Common myeloid progenitor, CD34-positive (primary cell): ENCODE measurements at places on chromosomes 12 and 14.

GRCh38 chr14:102931580-102932285, 9.3 kb downstream of the AMN start:
- DNase-seq: no peak

GRCh38 chr14:80054020-80054419, 157.3 kb downstream of the DIO2 start:
- DNase-seq: no peak

- no peak for DNase-seq
Measured at GRCh38 chr14:74756326-74756725, 6.8 kb upstream of the YLPM1 start.

- no peak for DNase-seq
Measured at GRCh38 chr12:107118624-107119023, 25.3 kb upstream of the CRY1 start.

DNA sequence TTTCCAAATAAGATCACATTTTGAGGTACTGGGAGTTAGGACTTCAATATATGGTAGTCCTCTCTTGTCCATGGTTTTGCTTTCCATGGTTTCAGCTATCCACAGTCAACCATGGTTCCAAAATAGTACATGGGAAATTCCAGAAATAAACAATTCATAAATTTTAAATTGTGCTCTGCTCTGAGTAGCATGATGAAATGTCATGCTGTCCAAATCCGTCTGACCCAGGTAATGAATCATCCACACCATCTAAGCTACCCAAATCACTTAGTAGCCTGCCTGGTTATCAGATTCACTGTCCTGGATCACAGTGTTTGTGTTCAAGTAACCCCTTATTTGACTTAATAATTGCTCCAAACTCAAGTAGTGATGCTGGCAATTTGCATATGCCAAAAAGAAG, 197.9 kb downstream of the TMTC3 start:
- DNase-seq: no peak

DNA sequence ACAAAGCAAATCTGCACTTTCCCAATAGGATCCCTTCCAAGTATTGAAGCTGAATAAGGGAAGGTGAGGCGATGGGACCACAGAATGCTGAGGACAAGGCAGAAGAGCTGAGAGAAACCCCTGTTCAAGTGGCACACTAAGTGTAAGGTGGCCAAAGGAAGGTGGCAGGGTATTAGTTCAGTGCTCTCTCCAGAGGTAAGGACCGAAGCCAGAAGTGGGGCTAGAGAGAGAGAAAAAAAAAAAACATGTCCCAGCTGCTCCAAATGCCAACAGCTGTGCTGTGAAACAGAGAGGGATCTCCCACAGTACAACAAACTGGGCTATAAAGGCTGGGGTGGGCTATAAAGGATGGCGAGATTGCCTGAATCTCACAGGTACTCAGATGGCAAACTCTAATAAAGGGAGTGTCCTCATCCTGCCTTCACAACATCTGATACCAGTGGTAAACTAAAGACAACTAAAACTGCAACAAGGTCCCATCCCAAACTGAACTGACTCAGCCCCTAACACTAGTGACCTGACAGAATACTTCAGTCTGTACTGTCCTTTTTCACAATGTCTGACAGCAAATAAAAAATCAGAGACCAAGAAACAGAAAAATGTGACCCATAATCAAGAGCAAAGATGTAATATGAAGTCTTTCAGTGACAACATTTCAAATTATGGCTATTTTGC, 47.9 kb downstream of the CDK17 start:
- DNase-seq: no peak

- DNase-seq: peak; percentile 82
Measured at GRCh38 chr14:81402123-81402495, 2.0 kb upstream of the STON2 start.

DNA sequence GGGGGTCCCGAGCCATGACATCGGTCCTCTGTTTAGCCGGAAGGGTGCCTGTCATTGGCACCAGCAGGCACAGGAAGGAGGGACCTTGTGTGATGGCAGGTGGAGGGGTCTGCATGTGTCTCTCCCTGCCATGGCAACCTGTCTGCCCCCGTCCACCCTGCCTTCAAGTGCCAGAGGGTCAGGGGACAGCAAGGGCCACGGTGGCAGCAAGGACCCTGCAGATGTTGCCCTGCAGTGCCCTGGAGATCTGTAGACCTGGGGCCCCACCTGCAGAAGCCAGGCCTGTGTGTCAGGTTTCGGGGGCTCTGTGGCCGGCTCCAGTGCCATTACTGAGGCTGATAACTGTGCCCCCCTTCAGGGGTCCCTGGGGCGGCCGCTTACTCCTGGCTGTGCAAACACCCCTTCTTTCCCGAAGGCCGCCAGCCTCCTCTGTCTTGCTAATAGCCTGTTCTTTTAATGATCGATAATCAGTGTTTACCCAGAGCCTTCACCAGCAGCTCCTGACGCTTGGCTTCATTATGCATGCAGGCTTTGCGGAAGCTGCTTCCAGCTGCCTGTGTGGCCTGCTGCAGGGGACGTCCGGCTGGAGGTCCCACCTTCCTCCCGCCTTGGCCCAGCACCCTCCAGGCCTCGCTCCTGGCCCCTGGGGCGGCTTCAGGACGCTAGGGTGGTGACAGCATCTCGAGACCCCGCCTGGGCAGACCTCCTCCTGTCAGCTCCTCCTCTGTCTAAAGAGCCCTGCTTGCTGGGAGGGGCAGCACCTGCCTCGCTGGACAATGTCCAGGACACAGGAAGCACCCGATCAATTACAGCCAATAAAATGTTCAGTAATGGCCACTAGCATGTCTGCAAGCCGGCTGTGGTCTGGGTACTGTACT, 153.0 kb downstream of the KIF26A start:
- no peak for DNase-seq

GRCh38 chr14:38185671-38186070, 22.0 kb upstream of the SSTR1 start:
- DNase-seq: no peak

DNA sequence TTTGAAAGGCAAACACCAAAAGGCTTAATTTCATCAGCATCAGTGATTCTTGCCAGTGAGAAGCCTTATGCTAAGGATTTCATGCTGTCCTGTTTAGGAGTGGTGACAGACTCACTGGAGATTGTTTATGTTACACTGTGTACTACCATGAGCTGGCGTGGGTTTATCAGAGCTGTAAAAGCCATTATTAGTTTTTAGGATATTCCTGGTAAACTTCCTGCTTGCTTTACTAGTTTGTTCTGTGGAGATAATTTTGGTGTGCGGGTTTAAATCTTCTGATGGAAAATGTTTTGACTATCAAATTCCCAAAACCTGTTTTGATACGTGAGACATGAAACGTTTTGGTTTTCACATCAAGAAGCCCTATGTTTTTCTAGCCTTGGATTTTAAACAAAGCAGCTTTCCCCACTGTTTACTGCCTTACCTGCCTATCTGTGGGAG, 15.2 kb downstream of the PPFIBP1 start:
- DNase-seq: no peak

DNA sequence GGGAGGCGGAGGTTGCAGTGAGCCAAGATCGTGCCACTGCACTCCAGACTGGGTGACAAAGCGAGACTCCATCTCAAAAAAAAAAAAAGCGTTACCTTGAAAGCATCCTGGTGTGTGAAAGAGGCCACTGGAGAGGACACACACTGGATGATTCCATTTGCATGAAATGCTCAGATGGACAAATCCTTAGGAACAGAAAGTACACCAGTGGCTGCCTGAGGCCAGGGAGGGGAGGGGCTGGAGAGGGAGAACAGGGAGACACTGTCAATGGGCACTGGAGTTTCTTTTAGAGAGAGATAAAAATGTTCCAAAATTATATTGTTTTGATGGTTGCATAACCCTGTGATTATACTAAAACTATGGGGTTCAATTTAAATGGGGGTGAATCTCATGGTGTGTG, 19.7 kb downstream of the TESC start:
- no peak for DNase-seq

DNA sequence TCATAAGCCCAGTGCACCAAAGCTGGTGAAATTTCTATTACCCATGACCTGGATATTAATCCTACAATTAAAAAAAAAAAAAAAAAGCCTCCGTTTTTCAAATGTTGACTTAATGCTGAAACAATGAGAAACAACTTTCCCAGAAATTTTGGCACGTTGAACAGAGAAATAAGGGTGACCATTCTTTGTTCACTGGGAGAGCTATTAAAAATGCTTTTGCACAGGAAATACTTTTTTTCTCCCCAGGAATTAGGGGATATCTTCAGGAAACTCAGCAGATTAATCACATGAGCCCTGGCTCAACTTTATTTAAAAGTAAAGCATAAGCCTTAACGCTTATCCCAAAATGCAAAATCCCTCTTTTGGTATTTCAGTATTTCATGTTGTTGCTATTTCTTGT, 54.8 kb upstream of the FLRT2 start:
- DNase-seq: no peak

DNA sequence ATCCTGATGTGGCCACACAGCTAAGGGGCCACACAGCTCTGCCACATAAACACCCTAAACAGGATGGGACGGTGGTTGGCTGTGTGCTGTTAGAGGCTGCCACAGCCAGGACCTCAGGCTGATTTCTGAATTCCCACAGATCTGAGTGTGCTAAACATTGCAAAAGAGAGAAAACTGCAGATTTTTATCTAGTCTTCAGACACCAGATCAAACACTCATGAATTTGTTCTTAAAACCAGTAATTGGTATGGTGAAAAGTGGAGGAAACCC, 190.7 kb downstream of the MON2 start:
- DNase-seq: no peak

DNA sequence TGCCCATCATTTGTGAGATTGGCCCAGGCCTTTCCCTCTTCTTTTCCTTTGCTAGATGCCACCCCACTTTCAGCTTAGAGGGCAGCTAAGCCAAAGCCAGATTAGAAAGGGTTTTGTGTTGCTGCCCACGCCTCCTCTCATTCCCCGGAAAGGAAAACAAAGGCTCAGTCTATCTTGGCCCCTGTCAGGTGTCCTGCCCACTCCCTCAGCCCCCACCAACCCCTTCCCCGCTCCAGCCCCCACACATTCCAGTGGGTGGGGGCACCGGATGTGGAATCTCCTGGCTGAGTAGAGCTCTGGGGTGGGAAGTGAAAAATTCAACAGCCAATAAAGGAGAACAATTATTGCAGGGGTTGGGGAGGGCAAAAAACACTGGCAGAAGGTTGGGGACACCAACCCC, 2.2 kb downstream of the BLOC1S1 start:
- DNase-seq: no peak

DNA sequence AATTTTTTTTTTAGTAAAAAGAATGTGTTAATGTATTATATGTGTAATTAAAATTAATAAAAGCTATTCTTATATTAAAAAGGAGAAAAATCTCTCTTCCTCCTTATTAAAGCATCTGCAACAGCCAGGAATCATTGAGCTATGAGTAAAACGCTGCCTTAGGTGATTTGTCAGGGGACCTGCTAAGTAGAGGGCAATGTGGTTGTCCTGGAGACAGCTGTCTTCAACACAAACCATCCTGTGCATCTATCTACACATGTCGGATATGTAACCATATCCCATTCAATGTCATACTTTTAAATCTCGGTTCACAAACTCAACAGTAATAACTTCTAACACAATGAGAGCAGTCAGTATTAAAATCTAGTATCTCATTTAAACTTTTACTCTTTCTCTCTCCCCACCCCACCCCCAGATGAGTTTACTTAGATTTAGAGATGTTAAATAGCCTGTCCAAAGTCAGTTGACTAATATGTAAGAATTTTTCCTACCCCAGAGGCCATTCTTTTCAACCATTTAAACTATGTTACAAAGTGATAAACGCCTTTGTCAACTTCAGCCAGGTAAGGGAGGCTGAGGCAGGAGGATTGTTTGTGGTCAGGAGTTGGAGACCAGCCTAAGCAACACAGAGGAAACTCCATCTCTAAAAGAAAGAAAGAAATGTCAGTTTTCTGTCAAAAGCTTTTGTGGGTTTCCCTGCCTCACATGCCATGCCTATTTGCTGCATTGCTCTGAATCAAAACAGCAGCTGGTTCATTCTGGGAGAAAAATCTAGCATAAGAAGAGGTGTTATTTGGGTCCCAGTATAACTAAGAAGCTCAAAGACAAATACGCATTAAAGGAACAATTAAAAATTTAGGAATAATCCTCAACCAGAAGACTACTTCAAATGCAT, 413.7 kb upstream of the CCDC196 start:
- DNase-seq: no peak

DNA sequence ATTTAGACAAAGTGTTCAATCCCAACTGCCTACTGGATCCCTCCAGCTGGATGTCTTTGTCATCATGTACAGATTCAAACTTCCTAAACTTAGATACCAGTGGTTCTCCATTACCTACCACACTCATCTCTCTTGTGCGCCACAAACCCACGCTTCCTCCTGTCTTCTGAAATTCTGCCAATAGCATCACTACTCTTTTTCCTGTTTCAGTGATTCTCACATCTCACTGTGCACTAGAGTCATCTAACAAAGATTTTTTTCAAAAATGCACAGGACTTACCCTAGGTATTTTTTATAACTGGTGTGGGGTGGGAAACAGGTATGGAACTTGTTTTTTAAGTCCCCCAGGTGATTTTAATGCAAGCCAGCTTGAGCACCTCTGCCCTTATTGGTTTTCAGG, 5.9 kb downstream of the PSMB5 start:
- DNase-seq: no peak

- no peak for DNase-seq
Measured at GRCh38 chr12:96751626-96752025, 155.4 kb upstream of the NEDD1 start.

GRCh38 chr12:67957383-67957782, 31.9 kb upstream of the IFNG-AS1 start:
- DNase-seq: no peak

DNA sequence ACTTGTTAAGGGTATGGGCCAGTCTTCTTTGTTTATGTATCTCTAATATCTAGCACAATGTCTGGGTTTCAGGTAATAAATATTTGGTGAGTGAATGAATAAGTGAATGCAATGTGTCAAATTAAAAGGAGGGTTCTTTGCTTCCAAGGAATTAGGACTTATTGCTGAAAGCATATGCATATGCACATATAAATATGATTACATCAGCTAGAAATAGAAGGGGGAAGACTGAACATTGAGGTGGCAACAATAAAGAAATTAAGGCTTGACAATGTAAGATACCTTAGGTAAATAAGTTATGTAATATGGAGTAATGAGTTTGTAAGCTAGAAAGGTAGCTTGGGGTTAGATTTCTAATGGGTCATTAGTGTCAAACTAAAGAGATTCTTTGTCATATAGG, 37.7 kb downstream of the KCNMB4 start:
- DNase-seq: no peak

GRCh38 chr12:96985515-96986362, 78.7 kb downstream of the NEDD1 start:
- DNase-seq: peak; percentile 47

DNA sequence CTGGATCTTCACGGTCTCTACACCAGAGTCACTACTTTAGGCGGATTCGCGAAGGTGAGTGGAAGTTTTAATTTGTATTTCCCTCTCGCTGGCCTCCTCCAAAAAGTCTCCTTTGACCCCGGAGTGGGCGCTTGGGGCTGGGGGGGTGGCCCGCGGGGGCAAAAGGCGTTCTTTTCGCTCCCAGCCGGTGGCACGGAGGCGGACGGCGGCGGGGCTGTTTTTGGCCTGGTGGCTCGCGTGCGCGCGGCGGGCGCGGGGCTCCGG, 510 bp downstream of the ARID2 start:
- no peak for DNase-seq

GRCh38 chr14:79658769-79659168, 552.5 kb downstream of the DIO2 start:
- no peak for DNase-seq

- no peak for DNase-seq
Measured at GRCh38 chr14:103695296-103696069, 19.8 kb downstream of the XRCC3 start.
